ENCODE measurements at places on chromosomes 11 and 22. TPM values are rescaled to one million over a fixed set of nuclear protein-coding genes. Genes with fewer than 3 reads are reported as not detected.

The INPPL1 gene
- total RNA-seq, result 142 TPM

The OR51L1 gene
- not detected for total RNA-seq

The PRODH gene
- total RNA-seq, result 10.2 TPM

The PANX2 gene
- 0.14 TPM for total RNA-seq

The SEPTIN3 gene
- 0.56 TPM for total RNA-seq

The TRIM51G gene
- total RNA-seq, result not detected

The PGA3 gene
- total RNA-seq, result not detected

- DNase-seq, result no peak
Observed at GRCh38 chr22:17882162-17882561, 107.9 kb upstream of the BID start.

DNA sequence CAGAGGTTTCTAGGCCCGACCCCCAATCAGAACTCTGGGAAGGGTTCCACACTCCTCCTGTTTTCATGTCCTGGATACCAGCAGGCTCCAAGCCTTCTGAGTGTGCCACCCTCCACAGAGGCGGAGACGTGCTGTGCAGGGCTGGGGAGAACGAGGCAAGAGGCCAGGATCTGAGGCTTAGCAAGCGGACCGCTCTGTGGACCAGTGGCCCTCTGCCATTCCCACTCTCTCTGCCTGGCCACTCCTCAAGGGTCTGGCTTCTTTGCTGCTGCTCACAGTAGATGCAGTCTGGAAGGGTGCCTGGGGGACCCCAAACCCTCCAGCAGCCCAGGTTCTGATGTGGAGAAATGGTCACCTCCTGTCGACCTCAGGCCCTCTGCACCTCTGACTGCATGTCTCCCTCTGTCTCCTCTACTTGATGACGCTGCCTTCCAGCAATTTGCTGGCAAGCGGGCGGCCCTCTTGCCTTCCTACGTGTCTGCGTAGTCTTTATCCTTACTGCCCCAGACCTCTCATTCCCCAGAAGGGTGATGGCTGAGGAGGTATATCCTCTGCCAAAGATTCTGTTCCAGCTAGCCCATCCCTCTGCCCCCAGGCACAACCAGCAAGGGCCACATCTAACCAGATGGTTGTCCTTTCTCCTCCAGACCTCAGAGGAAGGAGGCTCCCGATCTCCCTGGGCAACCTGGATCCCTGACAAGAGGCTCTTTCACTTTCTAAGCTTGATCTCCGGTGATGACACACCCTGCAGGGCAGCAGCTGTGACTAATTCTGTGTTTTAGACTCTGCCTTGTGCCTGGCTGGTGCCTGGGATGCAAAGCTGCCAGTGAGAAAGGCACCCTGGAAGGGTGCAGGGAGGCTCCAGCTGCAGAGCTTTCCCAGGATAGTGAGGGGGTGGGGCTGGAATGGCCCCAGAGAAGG, 87.3 kb downstream of the NAT10 start:
- DNase-seq, result peak; percentile 49

GRCh38 chr11:128938156-128938885, 4.3 kb downstream of the TP53AIP1 start:
- DNase-seq, result no peak

- no peak for DNase-seq
Observed at GRCh38 chr11:3200388-3201111, 18.1 kb downstream of the MRGPRG start.

- peak; percentile 88 for DNase-seq
Observed at GRCh38 chr11:62542750-62543567, 3.6 kb downstream of the AHNAK start.

DNA sequence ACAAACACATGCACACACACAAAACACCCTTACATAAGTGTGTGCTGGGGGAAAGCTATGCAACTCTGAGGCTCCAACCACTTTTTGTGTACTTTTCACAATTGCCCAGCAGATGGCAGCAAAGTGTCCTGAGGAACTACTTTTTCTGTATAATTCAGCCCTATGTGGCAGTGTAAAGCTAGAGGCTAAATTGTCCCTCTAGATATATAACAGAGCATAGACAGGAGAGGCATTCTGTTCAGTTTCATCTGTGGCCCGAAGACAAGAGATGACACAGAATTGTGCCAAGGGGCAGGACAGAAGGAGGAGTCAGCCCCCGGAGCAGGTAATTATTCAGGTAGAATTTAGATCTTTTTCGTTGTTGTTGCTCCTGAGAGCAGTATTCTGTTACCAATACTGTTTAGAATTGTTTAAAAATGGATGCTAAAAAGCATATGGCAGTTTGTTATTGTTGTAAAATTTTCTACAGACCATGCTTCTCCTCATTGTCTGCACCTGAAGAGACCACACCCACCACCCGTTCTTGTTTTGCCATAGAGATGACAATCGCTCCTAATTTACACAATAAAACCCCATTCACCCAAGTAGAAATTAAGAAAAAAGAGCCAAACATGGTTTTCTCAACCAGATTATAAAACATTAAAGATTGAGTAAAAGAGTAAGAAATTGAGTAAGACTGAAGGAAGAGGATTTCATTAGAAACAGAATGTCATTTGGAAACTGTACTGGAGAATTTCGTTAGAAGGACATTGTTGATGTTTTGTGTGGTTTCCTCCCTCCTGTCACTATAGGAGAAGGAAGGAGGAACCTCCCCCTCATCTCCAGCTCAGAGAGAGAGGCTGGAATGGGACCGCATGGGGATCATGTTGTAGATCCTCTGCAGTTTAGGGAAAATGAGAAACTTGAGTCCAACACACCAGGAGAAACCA, 14.5 kb upstream of the MS4A7 start:
- DNase-seq, result peak; percentile 66

DNA sequence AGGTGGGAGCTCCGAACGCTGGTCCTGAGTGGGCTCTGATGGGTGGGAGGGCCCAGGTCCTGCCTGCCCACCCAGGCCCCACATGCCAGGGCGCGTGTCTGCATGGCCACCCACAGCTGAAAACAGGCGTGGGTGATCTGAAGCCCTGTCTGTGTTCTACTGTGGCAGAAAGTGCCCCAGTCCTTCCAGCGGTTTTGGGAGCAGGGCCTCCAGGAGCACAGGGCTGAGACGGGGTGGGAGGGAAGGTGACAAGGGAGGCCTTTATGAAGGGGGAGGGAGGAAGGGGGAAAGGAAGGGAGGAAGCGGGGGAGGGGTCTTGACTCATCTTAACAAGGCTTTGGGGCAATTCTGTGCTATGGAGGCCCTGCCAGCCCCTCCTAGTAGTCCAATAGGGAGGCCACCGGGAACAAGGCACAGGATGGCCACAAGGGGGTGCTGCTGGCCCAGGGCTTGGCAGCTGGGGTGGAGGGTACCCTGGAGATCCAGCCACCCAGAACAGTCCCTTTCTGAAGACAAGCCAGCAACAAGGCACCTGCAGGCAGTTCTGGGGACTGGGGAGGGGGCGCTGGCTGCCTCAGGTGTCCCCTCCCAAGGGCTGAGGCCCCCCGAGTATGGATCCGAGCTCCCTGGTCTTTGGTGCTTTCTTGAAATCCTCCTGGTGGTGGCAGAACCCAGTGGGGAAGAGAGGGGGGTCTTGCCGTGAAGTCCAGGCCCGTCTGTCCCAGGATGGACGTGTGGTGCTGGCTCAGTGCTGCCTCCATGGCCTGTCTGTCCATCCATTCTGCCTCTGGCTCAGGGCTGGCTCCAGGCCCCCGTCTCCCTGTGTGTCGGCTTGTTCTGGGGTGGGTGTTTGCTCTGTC, 6.3 kb upstream of the FADS3 start:
- peak; percentile 54 for DNase-seq

- DNase-seq, result no peak
Observed at GRCh38 chr11:45110562-45110961, 35.9 kb upstream of the PRDM11 start.

DNA sequence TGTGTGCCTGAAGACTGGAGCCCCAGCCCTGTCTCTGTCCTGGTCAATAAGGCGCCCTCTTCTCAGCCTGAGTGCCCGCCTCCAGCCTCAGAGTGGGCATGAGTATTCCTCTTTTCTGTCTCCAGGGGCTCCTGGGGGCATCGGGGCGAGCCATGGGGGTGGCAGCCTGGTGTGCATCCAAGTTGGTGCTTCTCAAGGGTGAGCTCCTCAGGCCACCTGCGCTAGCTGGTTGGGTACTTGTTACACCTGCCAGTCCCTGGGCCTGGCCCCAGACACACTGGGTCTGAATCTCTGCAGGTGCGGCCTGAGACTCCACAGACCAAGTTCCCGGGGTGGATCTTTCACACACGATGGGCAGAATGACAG, 168.6 kb upstream of the B3GAT1 start:
- DNase-seq, result no peak

- DNase-seq, result peak; percentile 72
Observed at GRCh38 chr11:59680287-59681154, 11.7 kb upstream of the PATL1 start.

DNA sequence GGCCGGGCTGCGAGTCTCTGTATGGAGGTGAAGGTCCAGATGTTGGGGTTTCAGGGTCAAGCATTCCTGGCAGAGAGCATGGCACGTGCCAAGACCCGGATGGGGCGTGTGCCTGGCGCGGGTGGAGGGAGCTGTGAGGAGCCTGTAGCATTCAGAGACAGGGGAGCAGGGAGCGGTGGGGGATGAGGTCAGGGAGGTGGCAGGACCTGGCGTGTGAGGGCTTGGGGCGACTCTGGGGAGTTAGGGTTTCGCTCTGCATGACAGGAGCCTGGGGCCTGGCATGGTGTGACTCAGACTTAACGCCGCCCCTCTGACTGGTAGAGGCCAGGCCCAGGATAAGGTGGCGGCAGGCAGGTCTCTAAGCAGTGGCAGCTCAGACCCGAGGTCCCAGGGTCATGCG, 103.0 kb downstream of the KCNQ1 start:
- peak; percentile 19 for DNase-seq

- peak; percentile 70 for DNase-seq
Observed at GRCh38 chr11:64146036-64146955, 19.6 kb downstream of the MACROD1 start.

DNA sequence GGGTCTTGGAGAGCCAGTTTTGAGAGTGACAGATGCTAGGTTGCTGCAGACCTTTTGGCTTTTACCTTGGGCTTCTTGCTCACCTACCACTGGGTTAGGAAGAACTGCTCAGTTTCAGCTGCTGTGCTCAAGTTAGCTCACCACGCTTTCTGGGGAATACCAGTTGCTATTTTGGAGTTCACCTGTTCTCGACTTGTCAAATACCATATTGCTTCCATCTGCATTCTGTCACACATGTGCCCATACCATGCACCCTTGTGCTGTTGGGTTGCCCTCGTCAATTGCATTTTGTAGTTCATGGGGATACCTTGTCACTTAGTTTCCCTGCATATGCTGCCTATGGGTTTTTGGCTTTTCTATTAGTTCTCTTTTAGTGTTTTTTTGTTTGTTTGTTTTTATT, 23.0 kb upstream of the BARX2 start:
- no peak for DNase-seq

GRCh38 chr11:69320326-69320725, 26.4 kb downstream of the MYEOV start:
- no peak for DNase-seq

GRCh38 chr22:36510966-36511881, 4.4 kb upstream of the FOXRED2 start:
- peak; percentile 45 for DNase-seq

DNA sequence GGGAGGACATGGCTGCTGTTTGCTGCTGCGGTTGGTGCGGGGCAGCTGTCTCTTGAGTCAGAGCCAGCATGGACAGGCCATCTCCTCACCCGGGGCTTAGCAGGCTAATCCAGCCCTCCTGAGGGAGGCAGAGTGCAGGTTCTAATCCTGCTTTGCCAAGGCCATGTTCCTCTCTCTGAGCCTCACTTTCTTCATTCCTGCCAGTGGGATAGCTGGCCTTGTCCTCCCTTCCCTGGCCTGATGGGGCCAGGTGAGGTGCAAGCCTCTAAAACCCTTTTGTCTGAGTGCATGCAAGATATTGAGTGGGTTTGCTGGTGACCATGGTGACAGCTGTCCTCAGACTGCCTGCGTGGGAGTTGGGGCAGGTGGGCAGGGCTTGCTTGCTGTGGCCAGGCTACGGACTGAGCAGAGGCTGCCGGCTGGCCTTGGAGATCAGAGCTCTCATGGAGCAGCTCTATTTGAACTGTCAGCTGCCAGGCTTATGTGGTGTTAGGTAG, 3.6 kb downstream of the USP35 start:
- no peak for DNase-seq
